ENCODE measurements at places on chromosomes 12 and 14.

DNA sequence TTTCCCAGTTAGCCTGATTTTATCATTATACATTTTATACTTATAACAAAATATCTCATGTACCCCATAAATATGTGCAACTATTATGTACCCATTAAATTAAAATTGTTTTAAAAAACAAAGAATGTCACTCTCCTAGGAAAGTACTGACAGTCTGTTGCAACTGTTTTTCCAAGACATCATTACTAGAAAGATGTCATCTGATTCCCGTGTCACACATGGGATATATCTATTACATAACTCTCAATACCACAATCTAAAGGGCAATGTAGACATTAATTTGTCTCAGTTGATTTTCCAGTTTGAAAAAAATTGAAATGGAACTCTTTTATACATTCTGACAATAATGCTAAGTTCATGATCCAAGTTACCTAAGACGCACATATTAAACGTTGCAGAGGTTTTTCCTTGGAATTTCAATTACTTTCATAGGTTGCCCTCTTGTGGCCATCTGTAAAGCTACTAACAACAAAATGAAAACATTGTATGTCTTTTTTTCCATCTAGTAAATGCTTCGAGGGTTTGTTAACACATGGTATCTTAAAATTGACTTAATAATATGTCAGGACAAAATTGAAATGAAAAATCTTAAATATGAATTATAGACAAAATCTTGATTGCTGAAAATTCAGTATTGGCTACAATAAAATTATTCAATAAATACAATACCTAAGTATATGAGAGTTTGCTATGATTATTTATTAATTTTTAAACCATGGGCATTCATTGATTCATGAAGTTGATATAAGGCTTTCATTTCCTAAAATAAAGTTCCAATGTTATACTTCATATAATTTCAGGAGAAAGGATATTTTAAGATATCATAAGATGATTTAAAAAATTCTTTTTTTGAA lies 131.6 kb downstream of the PPFIA2 start:
- DNase-seq, result no peak

GRCh38 chr12:1705774-1706631 lies 15.1 kb downstream of the ADIPOR2 start:
- no peak for DNase-seq

DNA sequence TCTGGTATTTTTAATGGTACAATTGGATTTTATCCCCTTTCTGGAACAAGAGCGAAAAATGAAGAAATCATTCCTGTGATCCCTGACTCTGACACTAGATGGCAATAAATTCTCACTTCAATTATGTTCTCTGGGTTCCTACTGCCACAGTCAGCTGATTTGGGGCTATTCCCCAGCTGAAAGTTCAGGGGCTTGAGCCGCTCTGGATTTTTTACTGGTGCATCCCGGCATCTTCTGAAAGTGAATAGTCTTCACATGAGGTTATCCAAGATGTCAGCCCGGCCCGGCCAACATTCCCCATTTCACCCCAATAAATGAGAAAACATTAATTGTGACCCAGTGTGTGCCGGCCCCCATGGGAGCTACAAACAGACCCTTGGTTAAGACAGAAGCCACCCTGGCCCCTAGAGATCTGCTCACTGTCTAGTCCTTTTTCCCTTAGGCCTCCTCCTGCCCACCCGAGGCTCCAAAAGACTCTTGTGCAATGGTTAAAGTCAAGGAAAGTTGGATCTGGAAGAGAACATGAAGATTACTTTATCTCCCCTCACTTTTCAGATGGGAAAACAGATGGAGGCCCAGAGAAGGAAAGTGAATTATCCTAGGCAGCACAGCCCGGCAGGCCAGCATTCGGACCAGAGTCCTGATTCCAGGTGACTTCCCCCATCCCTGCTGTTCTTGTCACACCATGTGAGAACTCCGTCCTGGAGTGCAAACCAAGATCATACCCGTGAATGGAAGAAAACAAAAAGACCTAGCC lies 20.8 kb downstream of the CKAP4 start:
- DNase-seq, result no peak

DNA sequence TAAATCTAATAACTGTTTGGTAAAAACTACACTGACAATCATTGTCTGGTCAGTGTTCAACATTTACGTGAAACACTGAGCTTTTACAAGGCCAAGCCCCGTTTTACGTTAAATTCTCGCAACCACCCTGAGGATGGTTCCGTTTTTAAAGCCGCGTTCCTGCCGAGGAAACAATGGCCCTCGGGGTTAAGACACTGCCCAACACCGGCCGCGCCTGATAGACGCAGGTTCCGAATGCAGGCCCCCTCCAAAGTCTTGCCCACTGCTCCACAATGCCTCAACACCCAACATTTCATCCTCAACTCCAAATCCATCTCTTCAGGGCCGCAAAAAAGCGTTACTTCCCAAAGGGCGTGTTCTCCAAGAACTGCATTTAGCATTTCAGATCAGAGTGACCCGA lies 953 bp upstream of the SNRPF start:
- DNase-seq, result no peak

DNA sequence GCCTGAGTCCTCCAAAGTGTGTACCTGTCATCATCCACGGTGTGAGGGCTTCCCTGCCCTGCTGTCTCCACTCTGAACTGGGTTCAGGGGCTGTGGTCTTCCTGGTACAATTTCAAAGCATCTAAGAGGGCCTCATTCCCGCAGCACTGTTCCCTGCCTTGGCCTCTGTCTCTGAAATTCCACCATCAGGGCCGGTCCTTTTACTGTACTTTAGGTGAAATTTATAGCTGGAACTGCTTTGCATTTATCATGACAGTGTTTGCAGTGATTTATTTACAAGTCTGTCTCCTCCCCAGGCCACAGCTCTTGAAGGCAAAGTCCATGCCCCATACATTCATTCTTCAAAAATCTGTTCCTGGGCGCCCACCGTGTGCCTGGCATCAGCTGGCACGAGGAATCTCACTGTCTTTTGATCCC lies 36.9 kb upstream of the NCOR2 start:
- no peak for DNase-seq

DNA sequence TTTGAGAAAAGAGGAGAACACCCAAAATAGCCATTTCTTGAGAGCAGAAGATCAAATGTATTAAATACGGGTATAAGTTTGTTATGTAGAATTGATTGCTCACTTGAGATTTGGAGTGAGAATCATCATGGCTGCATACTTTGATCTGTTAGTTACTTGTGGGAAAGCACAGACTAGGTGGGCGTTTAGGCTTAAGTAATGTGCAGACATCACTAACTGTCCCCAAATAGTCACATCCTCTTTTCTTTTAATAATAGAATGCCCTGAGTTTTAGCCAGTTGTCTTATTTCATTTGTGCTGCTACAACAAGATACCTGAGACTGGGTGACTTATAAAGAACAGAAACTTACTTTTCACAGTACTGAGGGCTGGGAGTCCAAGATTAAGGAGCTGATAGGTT lies 14.3 kb upstream of the GTF2A1 start:
- no peak for DNase-seq

DNA sequence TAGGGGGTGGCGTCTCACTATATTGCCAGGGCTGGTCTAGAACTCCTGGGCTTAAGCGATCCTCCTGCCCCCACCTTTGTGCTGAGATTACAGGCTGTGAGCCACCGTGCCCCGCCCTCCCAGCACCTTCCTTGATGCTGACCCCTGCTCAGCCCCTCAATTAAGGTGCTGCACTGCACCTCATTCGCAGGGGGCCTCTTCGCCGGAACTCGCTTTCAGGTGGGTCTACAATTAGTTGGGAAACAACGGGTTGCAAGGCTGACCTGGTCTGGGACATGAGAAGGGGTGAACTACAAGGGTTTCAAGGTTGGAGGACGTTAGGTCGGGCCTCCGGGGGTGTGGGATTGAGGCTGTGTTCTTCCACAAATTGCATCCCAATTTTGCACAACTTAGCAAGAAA lies 1.2 kb upstream of the NOP2 start:
- DNase-seq, result no peak

- no peak for DNase-seq
Measured at GRCh38 chr14:68674538-68675232, 118.2 kb downstream of the ZFP36L1 start.

- DNase-seq, result no peak
Measured at GRCh38 chr12:88431246-88431645, 149.0 kb downstream of the KITLG start.

GRCh38 chr14:92487513-92488133 lies 26.0 kb upstream of the RIN3 start:
- DNase-seq, result no peak

- no peak for DNase-seq
Measured at GRCh38 chr12:92513231-92513730, 189.5 kb upstream of the PLEKHG7 start.

DNA sequence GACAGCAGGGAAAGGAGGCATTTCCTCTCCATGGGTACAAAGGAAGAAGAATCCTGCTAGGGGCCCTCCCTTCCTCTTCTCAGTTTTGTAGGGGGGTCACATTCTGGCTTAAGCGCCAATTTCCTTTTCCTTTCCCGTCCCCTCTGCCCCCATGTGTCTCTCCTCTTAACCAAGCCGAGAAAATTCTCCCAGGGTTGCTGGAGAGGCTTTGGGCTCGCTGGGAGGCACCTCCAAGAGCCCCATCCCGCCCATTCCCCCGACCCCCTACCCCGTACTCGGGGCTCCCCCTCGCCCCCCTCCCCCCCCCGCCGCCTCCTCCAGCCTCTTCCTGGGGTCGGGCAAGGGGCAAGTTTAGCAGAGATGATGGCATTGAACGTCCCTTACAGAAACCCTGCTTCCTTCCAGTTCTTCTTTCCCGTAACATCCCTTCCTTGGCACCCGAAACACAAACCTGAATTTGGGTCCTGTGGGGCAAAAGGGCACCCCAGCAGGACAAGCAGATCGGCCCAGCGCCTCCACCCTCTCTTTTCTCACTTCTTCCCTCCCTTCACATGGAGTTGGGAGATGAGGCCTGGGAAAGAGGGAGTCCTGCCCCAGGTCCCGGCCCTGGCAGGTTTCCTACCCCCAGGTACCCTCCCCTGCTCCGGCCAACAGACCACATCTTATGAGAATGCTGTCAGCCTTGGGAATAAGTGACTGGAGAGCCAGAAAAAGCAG lies 13.7 kb downstream of the PLEKHG6 start:
- DNase-seq, result no peak

DNA sequence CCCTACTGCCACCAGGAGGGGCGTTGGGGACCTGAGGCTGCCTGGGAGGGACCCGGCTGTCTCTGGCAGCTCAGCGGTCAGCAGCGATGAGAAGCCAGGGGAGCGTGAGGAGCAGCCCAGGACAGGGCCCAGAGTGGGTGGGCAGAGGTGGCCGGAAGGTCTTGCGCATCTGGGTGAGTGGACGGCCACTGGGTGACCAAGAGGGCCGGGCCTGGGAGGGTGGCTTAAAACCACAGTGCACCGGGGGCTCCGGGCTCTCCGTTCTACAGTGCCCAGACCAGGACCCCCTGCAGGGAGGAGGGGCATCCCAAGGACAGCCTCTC lies 10.0 kb downstream of the INF2 start:
- DNase-seq, result no peak

DNA sequence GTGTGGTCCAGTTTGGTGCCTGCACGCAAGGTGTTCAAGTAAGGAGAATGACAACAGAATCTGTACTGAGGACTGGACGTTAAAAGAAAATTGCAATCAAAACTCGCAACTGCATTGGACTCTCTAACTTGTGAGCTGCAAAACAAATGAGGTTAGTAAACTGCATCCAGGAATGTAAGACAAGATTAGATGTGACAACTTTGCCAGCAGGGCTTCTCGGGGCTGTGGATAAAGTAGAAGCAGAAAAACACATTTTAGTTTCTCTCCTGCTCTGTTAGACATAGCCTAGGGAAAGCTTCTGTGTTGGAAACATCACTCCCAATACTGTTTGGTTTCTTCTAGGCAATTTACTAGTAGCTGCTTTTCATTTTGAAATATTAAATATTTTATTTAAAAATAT lies 338.2 kb upstream of the NAV3 start:
- DNase-seq, result no peak

- DNase-seq, result no peak
Measured at GRCh38 chr14:59819446-59820088, 51.0 kb downstream of the RTN1 start.

GRCh38 chr12:40986001-40986400 lies 202.1 kb upstream of the PDZRN4 start:
- DNase-seq, result no peak

DNA sequence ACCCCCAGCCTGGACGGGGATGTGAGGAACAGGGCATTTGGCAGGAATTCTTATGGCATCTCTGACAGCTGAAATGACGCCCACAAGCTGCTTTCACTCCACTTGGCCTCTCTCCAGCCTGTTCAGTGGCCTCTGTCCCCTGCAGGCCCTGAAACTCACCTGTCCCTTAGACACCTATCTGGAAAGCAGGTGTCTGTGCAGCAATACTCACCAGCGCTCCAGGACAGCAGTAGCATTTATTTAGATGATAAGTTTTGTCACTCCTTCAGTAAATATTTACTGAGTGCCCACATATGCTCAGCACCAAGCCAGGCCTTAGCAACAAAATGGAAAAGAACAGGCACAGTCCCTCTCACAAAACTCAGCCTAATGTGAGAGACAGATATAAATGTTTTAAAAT lies 311.1 kb upstream of the FKBP4 start:
- no peak for DNase-seq

DNA sequence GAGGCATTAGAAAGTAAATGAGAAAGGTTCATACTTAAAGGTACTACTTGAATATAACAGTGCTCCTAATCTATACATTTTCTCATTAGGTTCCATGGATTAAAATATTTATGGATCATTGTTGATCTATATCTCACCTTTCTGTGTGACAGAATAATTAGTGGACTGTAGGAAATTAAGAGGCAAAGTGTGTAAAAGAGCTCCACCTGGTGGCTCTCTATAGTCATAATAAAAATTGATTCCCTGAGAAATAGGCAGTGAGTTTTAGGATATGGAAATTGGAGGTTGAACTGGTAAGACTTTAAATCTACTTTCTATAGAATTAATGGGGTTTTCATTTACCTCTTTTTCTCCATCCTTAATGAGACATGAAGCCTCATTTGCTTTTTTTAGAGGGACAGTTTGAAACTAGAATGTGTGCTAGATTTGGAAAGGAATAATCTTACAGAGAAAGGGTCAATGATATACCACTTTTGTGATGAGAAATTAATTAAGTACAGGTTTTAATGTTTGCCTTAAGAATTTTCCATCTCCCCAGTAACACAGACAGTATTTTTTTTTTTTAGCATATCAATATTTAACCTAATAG lies 11.8 kb upstream of the DERA start:
- DNase-seq, result no peak
